Activated CD8-positive, alpha-beta memory T cell treated with anti-CD3 and anti-CD28 coated beads for 24 hours (primary cell): ENCODE measurements at places on chromosomes 4 and X.

DNA sequence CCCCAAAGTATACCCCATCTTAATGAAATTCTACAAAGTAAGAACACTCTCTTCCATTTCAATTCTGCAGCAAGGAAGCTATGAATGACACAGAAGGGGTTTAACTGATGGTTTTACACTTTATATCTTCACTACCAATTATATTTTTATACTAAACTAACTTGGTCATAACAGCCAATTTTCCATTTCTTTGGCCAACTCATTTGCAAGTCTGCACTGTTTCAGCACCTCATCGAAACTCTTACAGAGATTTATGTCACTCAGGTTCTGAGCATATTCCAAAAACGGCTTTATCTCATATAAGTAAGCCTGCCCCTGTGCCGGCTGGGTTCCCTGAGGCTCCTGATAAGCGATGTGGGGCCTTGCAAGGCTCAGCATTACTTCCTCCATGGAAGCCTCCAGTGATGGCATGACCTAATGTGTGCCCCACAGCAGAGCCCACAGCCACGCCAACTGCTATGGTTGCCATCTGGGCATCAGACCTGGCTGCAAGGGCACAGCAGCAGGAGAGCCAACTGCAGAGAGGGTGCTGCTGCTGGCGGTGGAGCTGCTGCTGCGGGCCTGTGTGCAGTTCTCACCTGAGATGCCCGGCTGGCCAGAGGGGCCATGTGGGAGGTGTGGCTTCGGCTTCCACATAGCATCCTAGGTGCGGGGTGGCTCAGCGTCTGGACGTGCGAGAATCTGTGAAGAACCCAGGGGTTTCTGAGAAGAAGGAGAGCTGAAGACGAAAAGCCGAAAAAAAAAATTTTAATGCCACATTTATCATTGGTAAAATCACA is 13.4 kb upstream of the IBSP start:
- no peak for DNase-seq

DNA sequence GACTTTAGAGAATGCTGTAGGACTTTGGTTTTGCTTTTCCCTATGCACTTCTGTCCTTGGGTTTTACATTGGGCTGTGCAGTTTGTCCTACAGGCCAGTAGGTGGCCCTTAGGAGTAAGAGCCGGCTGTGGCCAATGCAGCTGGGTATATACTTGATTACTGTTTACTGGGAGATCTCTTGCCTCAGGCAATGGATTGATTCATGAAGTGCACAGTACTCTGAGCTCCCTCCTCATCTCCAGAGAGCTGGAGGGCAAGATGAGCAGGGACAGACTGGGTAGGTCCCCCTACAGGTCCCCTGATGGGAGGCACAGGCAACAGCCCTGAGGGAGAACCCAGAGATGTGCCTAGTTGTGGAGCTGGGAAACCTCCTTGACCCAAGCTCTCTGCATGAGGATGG is 103.8 kb upstream of the QRFPR start:
- no peak for DNase-seq

- no peak for DNase-seq
Observed at GRCh38 chr4:24322511-24322910, 261.8 kb downstream of the DHX15 start.

- no peak for DNase-seq
Observed at GRCh38 chrX:138191998-138192397, 519.5 kb downstream of the FGF13 start.
